ENCODE measurements at places on chromosomes 5 and 9.

DNA sequence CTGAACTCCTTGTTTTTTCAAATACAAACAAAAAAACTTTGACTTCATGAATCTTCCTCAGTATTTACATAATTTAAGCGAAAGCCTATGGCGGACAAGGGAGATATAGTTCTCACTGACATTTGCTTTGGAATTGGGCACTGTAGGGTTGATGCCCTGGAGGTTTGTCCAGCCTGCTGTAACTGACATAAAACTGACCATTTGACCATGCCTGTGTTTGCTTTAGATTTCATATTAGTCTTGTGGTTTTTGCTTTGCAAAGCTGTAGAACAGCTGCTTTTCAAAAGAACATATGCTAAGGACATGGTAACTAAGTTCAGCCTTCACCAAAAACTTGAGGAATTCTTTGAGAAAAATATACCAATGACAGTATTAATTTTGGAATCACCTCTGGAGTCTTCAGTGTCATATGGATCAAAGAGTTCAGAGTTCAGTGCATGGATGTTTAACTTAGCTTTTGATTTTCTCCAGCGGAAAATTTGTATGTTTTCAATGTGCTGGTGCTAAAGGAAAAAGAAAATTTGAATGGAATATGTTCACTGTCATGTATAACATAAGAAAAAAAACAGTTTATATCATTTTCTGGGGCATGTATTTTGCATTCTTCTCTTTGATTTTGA is 1013.1 kb downstream of the NR2F1-AS1 start:
- DNase-seq: no peak

DNA sequence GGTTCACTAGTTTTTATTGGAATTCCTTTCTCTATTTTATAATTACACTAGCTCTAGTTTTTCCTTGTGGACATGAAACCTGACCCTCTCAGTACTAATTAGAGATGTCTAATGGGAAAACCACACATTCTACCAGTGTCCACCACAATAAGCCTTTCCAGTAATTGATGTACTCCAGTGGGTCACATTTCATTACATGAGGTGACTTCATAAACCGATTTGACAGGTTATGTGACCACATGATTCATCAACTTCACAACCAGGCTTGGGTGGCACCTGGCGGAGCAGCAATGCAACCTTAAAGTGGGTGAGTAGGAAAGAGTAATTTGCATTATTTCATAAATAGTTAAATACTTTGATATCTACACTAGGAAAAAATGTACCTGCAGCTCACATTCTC is 284.2 kb upstream of the ADAMTS16 start:
- DNase-seq: no peak

DNA sequence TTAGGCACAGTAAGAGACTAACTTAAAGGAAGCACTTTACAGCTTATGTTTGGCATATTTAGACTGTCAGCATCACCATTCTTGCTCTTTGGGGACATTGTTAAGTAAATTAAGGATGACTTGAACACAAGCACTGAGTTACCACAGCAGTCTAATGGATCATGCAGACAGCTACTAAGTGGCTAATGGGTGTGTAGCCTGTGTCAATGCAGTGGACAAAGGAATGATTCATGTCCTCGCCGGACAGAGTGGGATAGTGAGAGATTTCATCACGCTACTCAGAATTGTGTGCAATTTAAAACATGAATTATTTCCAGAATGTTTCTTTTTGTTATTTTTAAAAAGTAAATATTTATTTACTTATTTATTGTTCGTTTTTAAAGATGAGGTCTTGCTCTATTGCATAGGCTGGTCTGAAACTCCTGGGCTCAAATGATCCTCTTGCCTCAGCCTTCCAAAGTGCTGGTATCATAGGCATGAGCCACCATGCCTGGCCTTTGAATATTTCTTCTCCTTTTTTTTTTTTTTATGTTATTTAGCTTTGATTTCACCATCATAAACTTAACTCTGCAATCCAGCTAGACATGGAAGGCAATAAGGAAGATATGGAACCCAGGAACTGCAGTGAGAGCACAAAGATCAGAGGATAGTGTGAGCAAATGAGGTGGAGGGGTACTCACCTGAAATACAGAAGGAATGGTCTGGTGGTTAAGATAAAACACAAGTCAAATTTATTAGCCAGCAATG is 53.0 kb upstream of the KLF4 start:
- DNase-seq: no peak

DNA sequence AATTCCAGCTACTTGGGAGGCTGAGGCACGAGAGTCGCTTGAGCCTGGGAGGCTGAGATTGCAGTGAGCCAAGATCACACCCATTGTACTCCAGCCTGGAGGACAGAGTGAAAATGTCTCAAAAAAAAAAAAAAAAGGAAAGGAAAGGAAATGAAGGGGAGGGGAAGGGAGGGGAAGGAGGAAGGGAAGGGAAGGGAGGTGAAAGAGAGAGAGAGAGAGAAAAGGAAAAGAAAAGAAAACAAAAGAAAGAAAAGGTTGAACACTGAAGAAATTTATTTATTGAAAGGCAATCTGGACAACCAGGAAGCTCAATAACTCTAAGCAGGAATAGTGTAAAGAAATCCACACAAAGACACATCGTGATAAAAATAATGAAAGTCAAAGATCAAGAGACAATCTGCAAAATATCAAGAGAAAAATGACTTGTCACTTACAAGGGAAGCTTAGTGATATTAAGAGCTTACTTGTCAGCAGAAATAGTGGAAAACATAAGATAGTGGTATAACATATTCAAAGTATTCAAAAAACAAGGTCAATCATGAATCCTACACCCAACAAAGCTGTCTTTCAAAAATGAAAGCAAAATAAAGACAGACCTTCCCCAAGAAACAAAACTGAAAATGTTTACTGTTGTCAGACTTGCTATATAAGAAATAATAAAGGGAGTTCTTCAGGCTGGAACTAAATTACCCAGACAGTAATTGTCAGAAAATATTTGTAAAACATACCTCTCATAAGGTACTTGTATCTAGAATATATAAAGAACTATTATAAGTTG is 10.9 kb upstream of the RIMOC1 start:
- DNase-seq: no peak
